ENCODE measurements at places on chromosomes 5 and 9.

- DNase-seq = no peak
Measured at GRCh38 chr9:78130853-78131252, 99.2 kb upstream of the GNAQ start.

DNA sequence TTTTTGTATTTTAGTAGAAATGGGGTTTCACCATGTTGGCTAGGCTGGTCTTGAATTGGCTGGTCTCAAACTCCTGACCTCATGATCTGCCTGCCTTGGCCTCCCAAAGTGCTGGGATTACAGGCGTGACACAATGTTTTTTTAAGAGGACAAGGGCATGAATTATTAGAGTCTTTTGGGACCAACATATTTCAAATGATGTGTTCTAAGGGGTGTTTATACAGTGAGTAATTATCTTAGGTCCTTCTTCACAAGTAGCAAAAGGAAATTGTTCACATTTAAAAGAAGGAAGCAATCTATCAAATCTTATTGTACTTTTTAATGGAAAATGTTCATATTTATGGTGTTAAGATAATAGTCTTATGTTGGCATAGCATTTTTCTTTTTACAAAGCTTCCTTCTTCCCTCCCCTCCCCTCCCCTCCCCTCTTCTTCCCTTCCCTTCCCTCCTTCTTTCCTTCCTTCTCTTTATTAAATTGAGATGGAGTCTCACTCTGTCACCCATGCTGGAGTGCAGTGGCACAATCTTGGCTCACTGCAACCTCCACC is 6.7 kb downstream of the GNG10 start:
- no peak for DNase-seq

DNA sequence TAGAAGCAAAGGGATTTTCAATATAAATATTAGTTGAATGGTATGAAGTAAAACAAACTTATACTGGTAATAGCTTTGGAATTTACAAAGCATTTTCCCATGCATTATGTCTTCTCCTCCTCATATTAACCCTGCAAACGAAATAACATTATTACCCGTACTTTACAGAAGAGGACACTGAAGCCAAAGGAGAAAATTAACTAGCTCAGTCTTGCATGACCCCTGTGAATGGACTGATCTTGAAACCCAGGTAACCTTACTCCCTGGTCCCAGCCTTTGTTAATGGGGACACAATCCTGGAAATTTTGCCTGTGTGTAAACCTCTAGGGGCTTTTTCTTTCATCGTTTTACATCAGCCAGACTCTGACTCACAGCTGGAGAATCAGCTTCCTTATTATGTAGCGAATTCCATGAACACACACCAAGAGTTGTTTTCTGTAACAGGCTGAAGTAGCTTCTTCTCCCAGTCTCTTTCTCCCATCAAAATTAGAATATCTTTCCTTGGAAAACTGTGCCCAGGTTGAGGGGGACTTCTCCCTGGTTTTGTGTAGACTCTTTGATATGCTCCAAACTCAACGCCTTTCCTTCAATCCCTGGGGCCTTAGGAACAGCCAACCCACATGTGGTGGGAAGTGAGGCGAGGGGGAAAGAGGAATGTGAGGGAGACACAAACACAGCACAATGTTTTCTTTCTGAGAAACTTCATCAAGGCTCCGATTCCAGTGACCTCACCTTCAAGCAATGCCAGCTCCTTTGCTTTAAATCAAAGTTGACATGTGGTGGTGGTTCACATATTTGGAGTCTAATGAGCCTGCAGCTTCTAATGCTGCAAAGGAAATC is 480.9 kb upstream of the PAPPA start:
- no peak for DNase-seq

- no peak for DNase-seq
Measured at GRCh38 chr5:98585661-98586310, 187.7 kb upstream of the RGMB start.

Measured in stimulated activated CD4-positive, alpha-beta T cell treated with anti-CD3 and anti-CD28 coated beads, TNF-alpha, amount 100 ng/mL, for 24 hours (primary cell).